ENCODE measurements at places on chromosomes 1 and 21.

GRCh38 chr1:41484402-41485241, at the start of gene EDN2:
Gene EDN2, minus strand, starts transcription at chr1:41484683. Its CDS starts 82 bp downstream, at chr1:41484601.
- no peak for DNase-seq

DNA sequence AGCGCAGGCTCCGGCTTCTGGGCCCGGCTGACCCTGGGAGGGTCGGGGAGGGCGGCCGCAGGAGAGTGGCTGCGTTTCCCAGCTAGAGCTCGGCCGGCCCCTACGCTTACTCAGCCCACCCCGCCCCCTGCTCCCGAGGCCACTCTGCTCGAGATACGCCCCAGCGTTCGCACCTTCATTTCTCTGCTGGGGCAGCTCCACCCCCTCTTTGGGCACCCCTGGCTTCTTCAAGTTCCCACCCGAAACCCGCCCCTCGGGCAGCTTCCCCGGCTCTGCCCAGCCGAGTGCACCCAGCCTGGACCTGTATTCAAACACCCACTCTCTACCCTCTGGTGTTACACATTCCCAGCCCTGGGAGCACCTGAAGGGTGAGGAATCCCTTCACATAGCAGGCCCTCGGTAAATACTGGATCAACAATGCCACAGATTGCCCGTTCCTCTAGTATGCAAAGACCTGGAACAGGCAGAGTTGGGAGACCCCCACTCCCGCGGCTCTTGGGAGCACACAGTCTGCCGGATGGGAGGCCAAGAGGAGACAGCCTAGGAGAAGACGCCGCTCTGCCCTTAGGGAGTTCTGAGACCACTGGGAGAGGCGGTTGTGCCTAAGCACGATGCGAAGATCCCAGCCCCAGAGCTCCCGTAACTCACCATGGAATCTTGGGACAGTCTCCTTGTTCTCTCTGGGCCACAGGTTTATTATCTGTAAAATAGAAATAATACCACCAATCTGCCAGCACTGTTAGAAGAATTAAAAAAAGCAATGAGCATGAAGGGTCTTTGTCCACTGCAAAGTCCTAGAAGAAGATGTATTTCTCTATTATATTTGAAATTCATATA, 566 bp upstream of the PAQR7 start:
- no peak for DNase-seq

DNA sequence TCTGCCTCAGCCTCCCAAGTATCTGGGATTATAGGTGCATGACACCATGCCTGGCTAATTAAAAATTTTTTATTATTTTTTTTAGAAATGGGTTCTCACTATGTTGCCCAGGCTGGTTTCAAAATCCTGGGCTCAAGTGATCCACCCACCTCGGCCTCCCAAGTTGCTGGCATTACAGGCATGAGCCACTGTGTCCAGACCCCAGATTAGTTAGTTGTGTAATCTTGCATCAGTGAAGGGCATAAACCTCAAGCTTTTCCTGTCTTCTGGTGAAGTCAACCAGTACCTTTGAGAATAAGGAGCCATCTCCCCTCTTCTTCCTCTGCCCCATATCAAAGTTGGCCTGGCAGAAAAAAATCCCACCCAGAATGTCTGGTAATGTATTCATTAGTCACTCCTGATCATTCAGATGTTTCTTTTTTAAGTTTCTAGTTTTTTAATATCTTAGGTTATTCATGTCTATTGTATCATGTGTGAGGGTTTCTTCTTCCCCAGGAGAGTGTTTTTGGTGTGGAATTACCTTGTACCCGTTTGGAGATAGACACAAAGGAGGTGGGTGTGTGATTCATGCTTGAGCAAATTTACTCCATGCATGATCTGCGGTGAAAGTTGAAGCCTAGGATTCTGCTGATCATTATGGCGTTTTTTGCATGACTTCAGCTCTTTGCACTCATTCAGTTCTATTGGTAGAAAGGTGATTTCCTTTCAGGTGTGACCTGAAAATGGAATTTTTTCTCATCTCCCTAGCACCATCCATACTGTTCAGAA, 144.0 kb downstream of the FMN2 start:
- DNase-seq: no peak

GRCh38 chr1:67342076-67342890, 34.6 kb downstream of the IL12RB2 start:
- no peak for DNase-seq

DNA sequence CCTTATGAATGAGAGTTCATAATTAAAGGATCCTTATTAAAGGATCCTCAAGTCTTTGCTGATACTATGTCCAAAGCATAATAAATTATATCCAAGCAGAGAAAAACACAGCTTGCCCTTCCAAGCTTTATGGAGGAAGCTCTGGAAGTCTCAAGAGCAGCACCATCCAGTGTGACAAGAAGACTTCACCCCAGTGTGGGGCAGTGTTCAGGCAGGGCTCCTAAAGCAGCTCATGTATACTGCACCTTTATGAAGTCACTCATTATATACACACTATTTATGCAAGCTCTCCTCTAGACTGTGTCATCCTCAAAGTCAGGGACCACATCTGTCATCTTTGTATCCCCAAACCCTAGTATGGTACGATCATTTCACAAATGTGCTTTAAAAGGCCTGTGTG, 11.9 kb upstream of the CCN1 start:
- no peak for DNase-seq

- no peak for DNase-seq
These were observed 462.6 kb upstream of the RUNX1 start for GRCh38 chr21:35511696-35512162.

DNA sequence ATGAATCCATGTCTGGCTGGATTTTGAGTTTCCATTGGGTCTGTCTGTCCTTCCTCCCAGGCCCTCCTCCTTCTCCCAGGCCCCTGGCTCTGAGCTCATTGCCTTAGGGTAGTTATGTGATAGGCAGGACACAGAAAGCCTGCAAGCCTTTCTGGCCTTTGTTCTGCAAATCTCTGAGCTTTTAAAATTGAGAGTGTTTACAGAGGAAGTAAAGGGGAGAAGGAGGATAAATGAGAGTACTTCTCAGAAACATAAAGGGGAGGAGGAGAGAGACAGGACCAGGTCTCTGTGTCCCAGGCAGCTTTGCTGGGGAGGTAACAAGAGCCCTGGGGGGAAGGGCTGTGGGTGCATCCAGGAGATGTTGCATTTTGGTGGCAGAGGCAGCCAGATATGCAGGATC, 126.7 kb downstream of the FOXD2 start:
- DNase-seq: no peak

- DNase-seq: no peak
These were observed 26.3 kb upstream of the RNF19B start for GRCh38 chr1:32990887-32991286.

- DNase-seq: no peak
These were observed 20.2 kb downstream of the SDC3 start for GRCh38 chr1:30888391-30888790.

- no peak for DNase-seq
These were observed 51.2 kb downstream of the TENT5C start for GRCh38 chr1:117657031-117657430.

- no peak for DNase-seq
These were observed 22.9 kb downstream of the SAMSN1 start for GRCh38 chr21:14523234-14523633.

- no peak for DNase-seq
These were observed 31.6 kb downstream of the KRTAP20-3 start for GRCh38 chr21:30674312-30674711.

- no peak for DNase-seq
These were observed 6.8 kb upstream of the FAM89A start for GRCh38 chr1:231046730-231047395.

- no peak for DNase-seq
These were observed 17.7 kb upstream of the KLHDC8A start for GRCh38 chr1:205374210-205375078.

DNA sequence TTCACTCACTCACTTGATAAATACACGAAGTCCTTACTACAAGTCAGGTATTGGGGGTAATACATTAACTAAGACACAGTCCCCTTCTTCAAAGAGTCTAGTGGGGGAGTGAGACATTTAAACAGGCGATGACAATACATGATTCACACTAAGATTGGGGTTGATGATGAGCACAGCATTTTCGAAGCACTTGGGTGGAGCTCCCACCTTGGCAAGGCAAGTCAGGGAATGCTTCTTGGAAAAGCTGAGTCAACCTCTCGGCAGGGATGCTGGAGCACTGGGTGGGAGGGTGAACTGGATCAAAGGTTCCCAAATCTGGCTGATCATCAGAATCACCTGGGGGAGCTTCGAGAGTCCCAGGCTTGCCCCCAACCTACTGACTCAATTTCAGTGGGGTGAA, 57.9 kb upstream of the ENAH start:
- DNase-seq: no peak

DNA sequence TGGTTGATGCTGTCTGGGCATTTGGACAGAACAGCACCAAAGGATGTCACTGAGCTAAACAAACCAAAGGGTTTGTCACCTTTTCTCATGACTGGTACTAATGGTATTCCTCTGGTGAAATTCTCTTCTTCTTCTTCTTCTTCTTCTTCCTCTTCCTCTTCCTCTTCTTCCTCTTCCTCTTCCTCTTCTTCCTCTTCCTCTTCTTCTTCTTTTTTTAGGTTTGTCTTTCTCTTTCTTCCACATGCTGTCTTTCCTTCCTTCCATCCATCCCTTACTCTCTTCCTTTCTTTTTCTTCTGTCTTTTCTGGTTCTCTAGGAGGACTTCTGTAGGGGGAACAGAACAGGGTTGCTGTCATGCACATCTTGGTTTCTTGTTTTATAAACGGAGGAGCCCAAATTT, 9.3 kb upstream of the IGFN1 start:
- DNase-seq: no peak

- DNase-seq: no peak
These were observed 22.0 kb downstream of the FOXO6 start for GRCh38 chr1:41383094-41383852.

- DNase-seq: no peak
These were observed 8.3 kb upstream of the CSRP1 start for GRCh38 chr1:201515062-201515750.

DNA sequence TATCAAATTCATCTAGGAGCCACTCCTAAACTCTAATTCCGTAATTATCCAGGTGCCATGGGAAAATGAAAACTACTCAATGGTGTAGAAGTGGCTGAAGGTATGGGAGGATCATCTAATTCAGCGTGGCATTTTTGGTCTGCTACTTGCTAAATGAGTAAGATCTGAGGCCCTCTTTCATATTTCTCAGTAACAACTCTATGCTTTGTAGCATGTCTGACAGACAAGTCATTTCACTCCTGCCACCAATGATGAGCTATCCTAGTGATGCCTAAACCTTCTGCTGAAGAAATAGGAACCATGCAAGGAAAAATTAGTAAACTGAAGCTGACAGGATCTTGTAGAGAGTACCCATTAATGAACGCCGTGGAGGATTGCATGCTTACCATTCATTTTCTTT, 145.3 kb downstream of the NTNG1 start:
- no peak for DNase-seq

DNA sequence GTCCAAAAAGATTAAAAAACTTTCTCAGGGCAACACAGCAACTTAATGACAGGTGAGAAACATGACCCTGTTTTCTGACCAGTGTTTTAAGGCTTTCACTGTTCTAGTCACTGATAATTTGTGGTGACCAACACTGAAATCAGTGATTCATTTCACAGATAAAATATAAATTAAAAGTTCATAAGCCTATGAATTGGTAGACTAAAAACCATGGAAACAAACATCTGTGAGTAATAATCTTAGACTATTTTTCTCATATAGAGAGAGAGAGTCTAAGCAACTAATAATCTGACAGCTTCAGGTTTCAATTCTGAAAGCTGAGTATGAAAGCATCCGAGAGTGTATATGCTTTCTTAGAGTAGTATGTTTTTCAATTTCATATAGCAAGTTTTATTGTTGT, 536.9 kb downstream of the ADGRL2 start:
- no peak for DNase-seq

- no peak for DNase-seq
These were observed 29.1 kb downstream of the TRPM2 start for GRCh38 chr21:44382536-44382935.

DNA sequence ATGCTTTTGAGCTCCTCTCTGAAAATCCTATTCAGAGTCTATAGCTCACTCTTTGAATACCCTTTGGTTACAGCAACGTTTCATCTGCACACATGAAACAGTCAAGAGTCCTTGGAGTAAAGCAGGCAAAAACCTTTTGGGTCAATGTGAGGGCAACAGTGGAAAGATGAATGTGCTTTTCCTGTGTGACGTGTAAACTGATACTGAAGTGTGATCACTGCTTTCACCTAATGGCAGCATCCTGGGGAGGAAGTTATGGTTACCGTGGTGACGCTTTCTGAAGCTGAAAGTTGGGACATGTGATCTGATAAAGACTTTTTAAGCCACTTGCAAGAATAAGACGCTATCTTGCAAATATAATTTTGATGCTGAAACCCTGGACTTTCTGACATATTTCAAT, 160.0 kb downstream of the SEC16B start:
- DNase-seq: no peak
